ENCODE measurements at places on chromosomes 7 and 10. TPM values are rescaled to one million over a fixed set of nuclear protein-coding genes. Genes with fewer than 3 reads are reported as not detected.

Gene PILRA
- polyA plus RNA-seq: 3.8 TPM

Gene HHEX
- polyA plus RNA-seq: 5.1 TPM

Gene TMEM140
- polyA plus RNA-seq: 9.7 TPM

Gene STK31
- not detected for polyA plus RNA-seq

Gene ZNF239
- polyA plus RNA-seq: 3.4 TPM

Gene SPAM1
- polyA plus RNA-seq: not detected

Gene PRKG1
- 0.31 TPM for polyA plus RNA-seq

Gene NDUFB8
- polyA plus RNA-seq: 433 TPM

Gene TRUB1
- polyA plus RNA-seq: 11.6 TPM

Gene GPR26
- polyA plus RNA-seq: 0.59 TPM

Gene CALCR
- not detected for polyA plus RNA-seq

Gene ATRNL1
- 3.9 TPM for polyA plus RNA-seq

All from brain (organoid and tissue), 16 donors.